Suprapubic skin (tissue), 4 donors: ENCODE measurements at places on chromosomes 7 and 10. TPM values are rescaled to one million over a fixed set of nuclear protein-coding genes. Genes with fewer than 3 reads are reported as not detected.

Gene TRIM50
- total RNA-seq: 0.30 TPM

Gene PRDX3
- total RNA-seq: 78.3 TPM

Gene GLUD1
- total RNA-seq: 174 TPM

Gene FGFR2
- 222 TPM for total RNA-seq

Gene DLX6
- total RNA-seq: 0.98 TPM

Gene SPAM1
- not detected for total RNA-seq

Gene OR13A1
- not detected for total RNA-seq

Gene TMEM254
- 85.7 TPM for total RNA-seq

DNA sequence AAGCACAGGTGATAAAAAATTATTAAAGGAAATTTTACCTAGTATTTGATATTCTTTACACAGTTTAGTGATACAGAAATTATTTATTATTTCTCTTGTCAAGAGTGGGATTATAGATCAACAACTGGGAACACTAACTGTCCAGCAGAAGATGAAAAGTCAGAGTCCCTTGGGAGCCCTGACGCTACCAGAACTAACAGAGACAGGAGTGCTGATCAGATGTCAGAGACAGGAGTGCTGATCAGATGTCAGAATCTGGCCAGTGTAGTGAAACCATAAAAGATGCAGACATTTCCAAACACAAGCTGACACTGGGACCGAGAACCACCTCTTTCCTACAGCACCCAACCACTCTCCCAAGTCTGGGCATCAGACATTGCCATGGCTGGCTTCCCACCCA, 828.2 kb downstream of the TNS3 start:
- H3K4me1 ChIP-seq: peaks cover 3% of the 10 kb centered on the region
- peak overlapping the region; percentile 3 for H3K27ac ChIP-seq
- H3K4me3 ChIP-seq: no peak overlapping the region

- H3K4me3 ChIP-seq: no peak overlapping the region
- no peak for DNase-seq
- peaks cover 3% of the 10 kb centered on the region for H3K4me1 ChIP-seq
- H3K27me3 ChIP-seq: no peaks in the 10 kb centered on the region
- H3K36me3 ChIP-seq: no peaks in the 10 kb centered on the region
- peak overlapping the region; percentile 47 for H3K27ac ChIP-seq
These were observed 26.5 kb upstream of the ZNF107 start for GRCh38 chr7:64639267-64640001.

DNA sequence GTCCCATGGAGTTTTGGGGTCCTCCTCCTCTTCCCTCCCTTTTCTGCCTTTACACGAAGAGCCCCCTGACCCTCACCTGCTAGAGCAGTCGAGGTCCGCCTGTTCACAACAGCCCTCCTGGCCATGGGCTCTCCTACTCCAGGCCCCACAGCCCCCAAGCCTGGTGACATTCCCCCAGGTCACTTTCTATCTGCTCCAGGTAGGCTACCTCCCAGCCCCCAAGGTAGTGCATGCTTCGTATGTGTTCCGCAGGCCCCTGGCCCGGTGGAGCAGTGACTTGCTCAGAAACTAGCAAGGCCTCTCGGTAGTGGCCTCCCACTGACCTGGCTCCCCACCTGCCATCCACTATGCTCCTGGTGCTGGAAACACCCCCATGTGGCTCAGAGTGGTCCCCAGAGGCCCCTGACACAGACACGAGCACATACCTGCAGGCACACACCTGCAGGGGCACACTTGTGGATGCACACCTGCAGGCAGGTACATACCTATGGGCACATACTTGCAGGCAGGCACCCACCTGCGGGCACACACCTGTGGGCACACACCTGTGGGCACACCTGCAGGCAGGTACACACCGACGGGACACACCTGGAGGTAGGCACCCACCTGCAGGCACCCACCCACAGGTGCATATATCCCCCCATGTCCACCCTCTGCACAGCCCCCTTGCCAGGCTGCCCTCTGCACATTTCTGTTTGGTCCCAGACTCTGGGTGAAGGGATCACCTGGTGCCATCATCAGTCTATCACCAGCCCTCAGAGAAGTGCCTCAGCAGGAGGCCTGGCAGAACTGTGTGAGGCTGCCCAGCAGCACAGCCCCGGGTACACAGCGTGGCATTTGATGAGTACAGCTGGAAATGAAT, 322.5 kb downstream of the PTPRN2 start:
- H3K27me3 ChIP-seq: no peaks in the 10 kb centered on the region
- DNase-seq: peak; percentile 63
- H3K4me3 ChIP-seq: no peak overlapping the region
- peaks cover 7% of the 10 kb centered on the region for H3K4me1 ChIP-seq

DNA sequence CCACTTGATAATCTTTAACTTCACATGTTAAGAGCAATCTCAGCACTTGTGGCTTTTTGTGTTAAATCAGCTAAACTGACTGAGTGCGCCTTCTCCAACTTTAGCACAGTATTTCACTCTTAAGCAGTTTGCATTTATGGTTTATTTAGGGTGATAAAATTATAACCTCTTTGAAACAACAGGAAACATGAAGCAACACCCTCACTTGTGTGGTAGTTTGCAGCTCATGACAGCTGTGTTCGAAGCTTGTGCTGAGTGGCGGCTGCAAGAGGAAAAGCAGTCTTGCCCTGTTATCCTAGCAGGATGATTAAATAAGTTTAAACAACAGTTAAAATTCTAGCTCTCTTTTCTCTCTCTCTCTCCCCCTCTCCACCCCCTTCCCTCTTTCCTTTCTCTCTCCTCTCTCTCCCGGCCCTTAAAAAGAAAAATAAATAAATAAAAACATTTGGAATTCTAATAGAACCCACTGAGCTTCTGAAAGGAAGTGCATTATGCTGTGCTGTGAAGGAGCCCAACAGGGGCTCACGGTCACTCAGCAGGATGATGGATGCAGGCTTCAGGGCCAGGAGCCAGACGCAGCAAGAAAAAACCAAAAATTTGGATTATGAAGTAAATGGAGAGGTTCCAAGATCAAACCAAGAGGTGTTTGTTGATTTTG, 25.2 kb downstream of the OGDH start:
- peak overlapping the region; percentile 43 for H3K27ac ChIP-seq
- no peak for DNase-seq
- H3K4me3 ChIP-seq: no peak overlapping the region
- peaks cover 58% of the 10 kb centered on the region for H3K4me1 ChIP-seq

DNA sequence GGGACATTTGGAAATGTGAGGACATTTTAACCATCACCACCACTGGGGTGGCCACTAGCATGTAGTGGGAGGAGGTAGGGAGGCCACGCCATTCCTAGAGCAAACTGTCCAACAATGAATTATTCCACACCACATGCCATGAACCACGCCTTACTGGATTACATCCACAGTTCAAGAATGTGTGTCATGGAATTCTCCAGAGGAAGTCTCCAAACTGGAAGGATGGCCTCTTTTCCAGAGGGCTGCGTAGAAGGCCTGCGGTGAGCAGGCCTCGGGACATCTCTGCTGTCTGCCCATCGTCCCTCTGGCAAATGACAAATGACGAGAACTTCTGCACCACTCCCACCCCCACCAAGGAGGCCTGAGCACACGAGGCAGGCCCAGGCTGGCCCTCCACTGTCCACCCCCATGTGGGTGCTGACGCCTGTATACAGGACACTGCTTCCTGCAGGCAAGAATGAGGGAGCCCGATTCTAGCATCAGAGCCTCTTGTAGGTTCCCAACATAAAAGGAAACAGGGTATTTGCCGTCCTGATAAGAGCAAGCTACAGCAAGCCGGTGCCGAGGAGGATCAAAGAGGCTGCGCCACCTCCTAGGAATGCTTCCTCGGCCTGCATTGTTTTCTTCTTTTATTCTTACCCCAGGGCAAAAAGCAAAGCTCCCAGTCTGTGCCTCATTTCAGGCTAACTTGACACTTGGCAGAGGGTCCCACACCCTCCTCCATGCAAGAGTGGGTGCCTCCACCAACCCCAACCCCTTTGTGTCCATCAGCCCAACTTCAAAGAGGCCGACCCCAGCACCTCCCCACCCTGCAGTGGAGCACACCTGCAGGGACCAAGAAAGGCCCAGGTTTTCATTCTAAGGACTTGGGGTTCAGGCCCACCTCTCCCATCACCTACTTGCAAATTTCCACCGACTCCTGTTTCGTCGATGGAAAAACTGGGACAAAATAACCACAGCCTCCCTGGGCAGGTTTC, 23.9 kb downstream of the TNS3 start:
- H3K27ac ChIP-seq: peak overlapping the region; percentile 68
- no peak for DNase-seq
- H3K27me3 ChIP-seq: no peaks in the 10 kb centered on the region
- H3K36me3 ChIP-seq: no peaks in the 10 kb centered on the region
- peaks cover 20% of the 10 kb centered on the region for H3K4me1 ChIP-seq

GRCh38 chr7:151873402-151873965, 3.4 kb downstream of the PRKAG2 start:
- DNase-seq: no peak
- H3K27me3 ChIP-seq: no peaks in the 10 kb centered on the region
- no peak overlapping the region for H3K4me3 ChIP-seq
- peak overlapping the region; percentile 0 for H3K27ac ChIP-seq

GRCh38 chr10:123475466-123475865, 190.7 kb upstream of the GPR26 start:
- no peaks in the 10 kb centered on the region for H3K36me3 ChIP-seq
- no peak overlapping the region for H3K4me3 ChIP-seq
- H3K4me1 ChIP-seq: no peaks in the 10 kb centered on the region
- H3K27ac ChIP-seq: no peak overlapping the region
- peaks cover 8% of the 10 kb centered on the region for H3K27me3 ChIP-seq

DNA sequence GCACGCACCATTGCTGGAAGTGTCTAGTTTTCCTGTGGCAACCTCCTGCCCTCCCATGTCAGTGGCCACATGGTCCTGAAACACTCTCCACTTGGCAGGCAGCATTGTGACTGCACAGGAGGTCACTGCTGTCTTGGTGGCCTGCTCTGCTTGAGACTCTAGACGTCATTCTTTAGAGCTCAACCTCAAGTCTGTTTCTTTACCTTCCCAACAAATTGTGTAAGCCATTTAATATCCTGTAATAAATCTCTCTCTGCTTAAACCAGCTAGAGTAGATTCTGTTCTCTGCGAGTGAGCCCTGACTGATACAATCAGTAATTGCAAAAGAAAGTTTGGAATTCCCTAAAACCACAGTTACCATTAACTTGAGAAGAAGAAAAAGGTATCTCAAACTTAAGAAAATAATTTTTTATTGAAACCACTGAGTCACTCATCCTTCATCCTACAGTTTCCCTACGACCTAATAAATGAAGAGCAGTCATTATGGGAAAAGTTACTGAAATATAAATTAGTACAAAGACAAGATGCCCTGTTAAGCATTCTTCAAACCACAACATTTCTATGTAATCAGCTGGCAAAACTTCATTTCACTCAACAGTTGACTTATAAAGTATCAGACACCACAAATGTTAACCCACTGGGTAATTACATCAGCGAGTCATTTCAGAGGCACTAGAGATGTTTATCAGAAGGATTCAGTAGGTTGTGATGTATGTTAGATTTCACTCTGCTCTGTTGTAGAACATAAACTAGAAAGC, 18.0 kb downstream of the SLC25A13 start:
- H3K4me3 ChIP-seq: no peak overlapping the region
- H3K36me3 ChIP-seq: no peaks in the 10 kb centered on the region
- peaks cover 23% of the 10 kb centered on the region for H3K4me1 ChIP-seq
- DNase-seq: no peak

DNA sequence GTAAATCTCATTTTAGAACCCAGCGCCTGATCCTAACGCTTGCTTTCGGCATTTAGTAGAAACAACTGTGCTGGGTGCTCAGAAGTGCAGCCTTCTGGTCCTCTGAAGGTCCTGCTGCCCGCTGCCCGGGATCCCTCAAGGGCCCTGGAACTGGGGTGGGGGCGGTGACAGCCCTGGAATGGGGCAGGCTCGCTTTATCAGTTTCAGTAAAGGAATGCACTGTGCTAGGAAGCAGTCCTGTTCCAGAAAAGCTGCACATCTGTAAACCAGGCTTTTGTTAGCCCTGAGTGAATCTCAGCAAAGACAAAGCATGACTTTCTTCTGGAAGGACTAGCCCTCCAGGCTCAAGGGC, 254.6 kb downstream of the TNS3 start:
- DNase-seq: no peak
- peak overlapping the region; percentile 33 for H3K4me3 ChIP-seq
- H3K27me3 ChIP-seq: no peaks in the 10 kb centered on the region
- H3K4me1 ChIP-seq: peaks cover 38% of the 10 kb centered on the region
- peak overlapping the region; percentile 78 for H3K27ac ChIP-seq

DNA sequence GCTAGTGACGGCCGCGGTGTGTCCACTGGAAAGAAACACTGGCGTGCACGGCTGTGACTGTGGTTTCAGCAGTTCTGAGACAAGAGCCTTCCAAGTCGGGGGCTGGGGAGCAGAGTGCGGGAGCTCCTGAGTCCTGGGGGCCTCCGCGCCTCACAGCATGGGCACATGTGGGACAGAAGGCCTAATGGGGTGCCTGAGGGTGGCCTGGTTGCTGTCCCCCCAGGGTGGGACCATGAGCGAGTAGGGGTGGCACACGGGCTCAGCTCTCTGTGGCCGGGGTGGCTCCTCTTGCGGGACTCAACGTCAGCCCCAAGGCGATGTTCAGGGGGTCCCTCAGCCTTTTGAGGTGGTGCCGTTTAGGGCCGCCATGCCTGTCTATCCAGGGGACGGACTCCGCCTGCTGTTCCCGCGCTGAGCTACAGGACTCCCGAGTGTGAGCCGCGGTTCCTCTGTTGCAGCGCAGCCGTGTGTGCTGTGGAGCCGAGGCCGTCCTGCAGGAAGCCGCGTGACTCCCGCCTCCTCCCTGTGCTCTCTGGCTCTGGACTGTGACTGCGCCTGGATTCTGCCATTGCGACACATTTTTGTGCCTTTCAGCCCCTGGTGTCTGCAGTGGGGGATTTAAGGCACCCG, 23.5 kb upstream of the CHST12 start:
- no peaks in the 10 kb centered on the region for H3K27me3 ChIP-seq
- no peak for DNase-seq
- no peak overlapping the region for H3K4me3 ChIP-seq
- no peaks in the 10 kb centered on the region for H3K4me1 ChIP-seq
- H3K36me3 ChIP-seq: peaks cover 73% of the 10 kb centered on the region

DNA sequence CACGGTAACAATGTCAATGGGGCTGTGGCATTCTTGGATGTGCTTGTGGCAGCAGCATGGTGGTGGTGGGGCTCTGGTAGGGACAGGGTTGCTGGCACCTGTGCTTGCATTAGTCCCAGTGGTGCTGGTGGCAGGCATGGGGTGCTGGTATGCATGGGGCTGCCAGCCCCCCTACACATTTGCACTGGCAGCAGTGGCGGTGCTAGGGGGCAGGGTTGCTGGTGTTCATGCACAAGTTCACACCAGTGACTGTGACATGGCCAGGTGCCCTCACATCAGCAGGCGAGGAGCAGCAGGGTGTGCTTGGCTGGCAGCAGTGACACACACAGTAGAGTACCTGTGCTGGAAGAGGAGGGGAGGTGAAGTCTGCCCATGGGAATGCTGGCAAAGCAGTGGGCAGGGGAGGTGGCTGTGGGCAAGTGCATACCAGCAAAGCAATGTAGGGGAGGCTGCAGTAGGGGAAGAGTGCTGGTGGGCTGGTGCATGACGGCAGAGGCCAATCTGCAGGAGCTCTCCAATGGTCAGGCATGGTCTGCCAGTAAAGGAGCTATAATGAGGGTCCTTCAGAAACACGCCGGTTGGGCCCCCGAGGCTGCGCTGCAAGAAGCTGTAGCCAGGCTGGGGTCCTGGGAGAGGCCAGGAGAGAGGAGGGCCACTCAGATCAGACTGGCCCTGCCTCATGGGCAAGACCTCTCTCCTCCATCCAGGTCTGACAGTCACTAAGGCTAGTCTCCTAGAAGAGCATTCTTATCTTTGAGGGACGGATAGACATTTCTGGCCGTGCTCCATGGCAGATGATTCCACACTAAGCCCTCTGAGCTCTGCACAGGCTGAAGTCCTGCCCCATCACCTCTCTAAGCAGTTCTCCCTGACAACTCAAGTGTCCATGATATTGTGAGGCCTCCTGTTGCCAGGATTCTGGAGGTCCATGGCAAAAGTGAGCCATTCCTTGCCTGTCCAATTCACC, 406.4 kb downstream of the SEMA3D start:
- no peaks in the 10 kb centered on the region for H3K36me3 ChIP-seq
- no peak for DNase-seq
- no peak overlapping the region for H3K27ac ChIP-seq
- H3K27me3 ChIP-seq: no peaks in the 10 kb centered on the region
- H3K4me3 ChIP-seq: no peak overlapping the region
- H3K4me1 ChIP-seq: peaks cover 3% of the 10 kb centered on the region
